ENCODE measurements at places on chromosomes 7 and 10.

DNA sequence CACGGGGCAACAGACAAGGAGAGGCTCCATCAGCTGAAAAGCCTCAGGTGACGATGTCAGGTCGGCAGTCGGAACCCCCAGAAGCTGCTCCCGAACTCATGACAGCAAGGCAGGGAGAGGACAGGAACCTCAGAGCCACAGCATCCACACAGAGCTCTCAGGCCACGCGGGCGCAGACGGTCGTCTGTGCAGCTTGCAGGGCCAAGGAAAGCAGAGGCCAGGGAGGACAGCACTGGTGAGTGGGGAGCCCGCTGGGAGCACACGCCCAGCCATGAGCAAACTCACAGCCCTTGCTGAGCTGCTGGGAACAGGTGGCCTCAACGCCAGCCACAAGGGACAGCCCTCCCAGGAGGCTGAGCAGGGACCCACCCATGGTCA lies 138.9 kb downstream of the MAD1L1 start:
- no peak for ATAC-seq

GRCh38 chr7:85041605-85042216 lies 145.1 kb downstream of the SEMA3D start:
- no peak for ATAC-seq

GRCh38 chr7:46812101-46812675 lies 769.7 kb downstream of the TNS3 start:
- ATAC-seq = no peak

DNA sequence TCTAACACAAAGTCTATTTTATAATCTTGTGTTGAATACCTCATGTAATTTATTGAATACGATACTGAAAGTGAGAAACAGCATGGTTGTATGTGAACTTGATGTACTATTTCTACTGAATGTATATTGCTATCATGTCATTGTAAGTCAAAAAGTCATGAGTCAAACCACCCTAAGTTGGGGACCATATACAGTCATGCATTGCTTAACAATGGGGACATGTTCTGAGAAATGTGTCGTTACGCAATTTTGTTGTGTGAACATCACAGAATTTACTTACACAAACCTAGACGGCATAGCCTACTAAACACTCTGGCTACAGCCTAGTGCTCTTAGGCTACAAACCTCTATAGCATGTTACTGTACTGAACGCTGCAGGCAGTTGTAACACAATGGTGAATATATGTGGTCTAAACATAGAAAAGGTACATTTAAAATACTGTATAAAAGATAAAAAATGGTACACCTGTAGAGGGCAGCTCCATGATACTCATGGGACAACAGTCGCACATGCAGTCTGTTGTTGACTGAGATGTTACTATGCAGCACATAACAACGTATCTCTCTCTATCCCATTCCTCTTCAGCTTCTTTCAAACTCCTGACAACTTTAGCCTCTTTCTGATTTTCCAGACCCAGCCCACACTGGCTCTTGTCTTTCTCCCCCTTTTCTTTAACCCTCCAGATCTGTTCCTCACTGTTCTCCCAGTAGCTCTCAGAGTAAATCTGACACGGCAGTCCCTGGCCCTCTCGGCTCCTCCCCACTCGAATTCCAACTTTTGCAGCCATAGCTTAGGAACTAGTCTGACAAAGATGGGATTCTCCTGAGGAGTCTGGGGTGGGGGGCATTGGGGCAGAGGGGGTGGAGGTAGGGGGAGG lies 90.1 kb downstream of the SNX10 start:
- ATAC-seq = peak; percentile 31

GRCh38 chr10:72659694-72660093 lies 32.2 kb upstream of the MCU start:
- ATAC-seq = no peak

GRCh38 chr7:113120647-113121046 lies 2.3 kb upstream of the SMIM30 start:
- ATAC-seq = no peak

DNA sequence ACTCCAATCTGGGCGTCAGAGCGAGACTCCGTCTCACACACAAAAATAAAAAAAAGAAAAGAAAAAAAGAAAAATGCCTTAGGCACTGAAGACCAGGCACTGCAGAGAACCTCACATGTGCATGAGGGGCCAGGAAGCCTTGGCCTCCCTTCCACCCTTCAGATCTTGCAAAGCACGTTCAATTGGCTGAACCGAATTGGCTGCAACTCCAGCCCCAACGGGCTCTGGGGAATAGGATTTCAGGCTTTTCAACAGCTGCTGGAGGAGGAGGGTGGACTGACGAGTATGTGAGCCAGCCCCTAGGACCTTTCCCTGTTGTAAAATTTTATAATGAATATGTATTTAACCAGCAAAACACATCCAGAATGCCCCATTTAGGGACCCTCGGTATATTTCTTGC lies 16.7 kb downstream of the TMEM120A start:
- ATAC-seq = no peak

GRCh38 chr7:151306374-151306773 lies 35.2 kb upstream of the NUB1 start:
- no peak for ATAC-seq

DNA sequence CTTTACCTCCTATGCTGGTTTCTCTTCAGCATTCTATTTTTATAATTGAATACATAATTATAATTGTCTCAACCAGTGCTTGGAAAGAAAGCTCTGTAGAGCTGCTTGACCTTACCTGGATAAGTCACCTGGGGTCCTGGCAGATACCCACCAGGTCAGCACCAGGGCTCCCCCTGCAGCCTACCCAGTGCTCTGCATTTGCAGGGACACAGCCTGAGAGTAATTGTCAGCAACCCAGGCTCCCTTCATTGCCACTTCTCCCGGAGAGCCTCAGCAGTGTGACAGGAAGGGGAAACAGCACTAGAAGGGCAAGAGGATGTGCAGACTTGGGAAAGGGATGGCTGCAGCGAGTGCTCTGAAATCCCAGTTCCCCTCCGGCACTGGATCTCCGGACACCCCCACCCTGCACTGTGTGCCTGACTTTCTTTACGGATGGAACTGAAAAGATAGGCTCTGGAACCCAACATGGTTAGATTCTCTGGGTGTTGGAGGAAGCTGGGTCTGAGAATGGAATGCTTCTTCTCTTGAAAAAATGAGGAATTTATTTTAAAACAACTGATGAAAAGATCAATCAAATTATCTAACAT lies 11.4 kb upstream of the PAX4 start:
- ATAC-seq = peak; percentile 33

DNA sequence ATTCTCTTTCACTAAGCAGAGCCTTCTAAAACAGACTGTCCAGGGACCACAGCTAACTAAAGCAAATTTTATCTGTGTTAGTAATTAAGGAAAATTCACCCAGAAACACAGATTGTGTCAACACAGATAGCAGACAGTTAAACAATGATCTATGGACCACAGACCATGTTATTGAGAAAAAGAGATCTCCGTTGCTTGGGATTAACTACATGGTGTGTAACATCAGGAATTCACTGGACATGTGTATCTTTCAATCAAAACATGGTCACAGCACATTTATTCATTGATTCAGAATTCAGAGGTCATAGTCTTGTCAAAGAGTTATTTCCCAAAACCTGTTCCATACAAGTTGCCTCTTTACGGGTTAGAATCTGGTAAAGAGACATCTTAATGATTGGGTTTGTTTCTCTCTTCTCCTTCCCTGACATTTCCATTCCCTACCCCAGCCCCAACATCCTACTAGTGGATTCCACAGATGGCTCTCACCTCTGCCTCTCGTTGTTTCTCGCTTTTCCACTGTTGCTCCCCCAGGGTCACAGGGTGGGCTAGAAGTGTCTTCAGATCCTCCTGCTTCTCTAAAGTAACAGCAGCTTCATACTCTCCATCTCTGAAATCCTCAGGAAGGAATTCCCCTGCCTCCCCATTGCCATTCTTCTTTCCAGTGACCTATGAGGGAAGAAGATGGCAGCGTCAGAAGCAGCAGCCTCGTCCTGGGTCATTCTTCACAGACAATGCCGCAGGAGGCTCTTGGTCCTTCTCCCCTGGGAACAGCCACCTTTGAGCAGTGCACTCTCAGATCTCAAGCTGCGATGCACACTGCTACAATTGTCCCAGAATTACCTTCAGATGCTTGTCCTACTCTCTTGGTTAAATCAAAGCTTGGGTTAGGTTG lies 958 bp downstream of the ANKRD1 start:
- no peak for ATAC-seq

- ATAC-seq = no peak
These were observed 1.3 kb downstream of the ZNF503 start for GRCh38 chr10:75400163-75400770.

DNA sequence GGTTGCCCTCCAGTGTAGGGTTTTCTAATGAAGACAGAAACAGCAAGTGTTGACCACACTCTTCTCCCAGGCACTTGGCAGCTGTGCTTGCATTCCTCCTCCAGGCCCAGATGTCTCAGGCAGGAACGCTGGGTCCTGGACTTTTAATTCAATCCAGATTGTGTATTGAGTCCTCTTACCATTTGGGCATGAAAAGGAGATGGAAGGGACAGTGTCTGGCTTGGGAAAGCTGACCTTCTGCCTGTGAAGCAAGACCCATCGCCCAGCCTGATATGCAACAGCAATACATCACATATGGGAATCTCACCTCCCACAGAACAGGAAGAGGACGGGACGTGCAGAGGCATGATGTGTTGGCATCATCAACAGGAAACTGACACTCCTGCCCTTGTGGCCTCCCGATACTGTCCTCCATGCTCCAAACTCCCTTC lies 174.4 kb upstream of the LYZL2 start:
- no peak for ATAC-seq

- ATAC-seq = no peak
These were observed 26.1 kb downstream of the CALML3 start for GRCh38 chr10:5550621-5551530.

- ATAC-seq = peak; percentile 48
These were observed 31.9 kb downstream of the HEPACAM2 start for GRCh38 chr7:93194386-93194785.

DNA sequence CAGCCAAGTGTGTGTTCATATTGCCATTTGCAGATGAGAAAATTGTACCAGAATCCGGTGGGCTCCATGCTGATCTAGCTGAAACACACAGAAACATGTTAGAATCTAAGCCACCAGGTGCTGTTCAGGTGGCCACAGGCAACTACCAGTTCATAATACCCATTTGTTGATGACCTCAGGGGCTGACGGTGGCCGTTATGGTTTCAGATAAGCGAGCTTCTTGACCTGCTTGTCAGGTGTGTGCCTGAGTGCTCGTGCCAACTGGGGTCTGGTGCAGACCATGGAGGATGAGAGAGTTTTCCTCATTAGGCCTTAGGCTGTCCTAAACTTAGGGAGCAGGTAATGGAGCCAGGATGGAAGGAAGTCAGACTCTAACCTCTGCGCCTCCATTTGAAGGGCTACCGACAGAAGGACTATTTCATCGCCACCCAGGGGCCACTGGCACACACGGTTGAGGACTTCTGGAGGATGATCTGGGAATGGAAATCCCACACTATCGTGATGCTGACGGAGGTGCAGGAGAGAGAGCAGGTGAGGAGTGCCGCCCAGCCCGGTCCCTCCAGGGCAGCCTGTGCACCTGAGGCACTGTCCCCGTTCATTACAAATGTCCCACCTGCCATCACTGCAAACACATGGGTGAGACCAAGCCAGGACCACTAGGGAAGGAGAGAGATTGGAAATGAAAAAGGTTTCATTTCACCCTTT lies 53.1 kb downstream of the MKI67 start:
- no peak for ATAC-seq

DNA sequence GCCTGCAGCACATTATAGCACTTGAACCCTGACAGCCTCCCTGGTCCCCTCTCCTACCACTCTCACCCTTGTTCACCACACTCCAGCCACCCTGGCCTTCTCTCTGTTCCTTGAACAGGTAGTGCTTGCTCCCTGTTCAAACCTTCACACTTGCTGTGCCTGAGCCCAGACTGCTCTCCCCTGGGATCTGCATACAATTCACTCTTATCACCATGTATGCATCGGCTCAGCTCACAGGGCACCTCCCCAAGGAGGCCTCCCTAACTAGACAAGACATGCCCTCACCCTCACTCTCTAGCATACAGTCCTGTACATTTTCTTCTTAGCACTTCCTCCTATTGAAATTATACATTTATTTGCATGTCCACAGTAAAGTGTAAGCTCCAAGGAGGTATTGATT lies 59.3 kb downstream of the FAM13C start:
- ATAC-seq = no peak

DNA sequence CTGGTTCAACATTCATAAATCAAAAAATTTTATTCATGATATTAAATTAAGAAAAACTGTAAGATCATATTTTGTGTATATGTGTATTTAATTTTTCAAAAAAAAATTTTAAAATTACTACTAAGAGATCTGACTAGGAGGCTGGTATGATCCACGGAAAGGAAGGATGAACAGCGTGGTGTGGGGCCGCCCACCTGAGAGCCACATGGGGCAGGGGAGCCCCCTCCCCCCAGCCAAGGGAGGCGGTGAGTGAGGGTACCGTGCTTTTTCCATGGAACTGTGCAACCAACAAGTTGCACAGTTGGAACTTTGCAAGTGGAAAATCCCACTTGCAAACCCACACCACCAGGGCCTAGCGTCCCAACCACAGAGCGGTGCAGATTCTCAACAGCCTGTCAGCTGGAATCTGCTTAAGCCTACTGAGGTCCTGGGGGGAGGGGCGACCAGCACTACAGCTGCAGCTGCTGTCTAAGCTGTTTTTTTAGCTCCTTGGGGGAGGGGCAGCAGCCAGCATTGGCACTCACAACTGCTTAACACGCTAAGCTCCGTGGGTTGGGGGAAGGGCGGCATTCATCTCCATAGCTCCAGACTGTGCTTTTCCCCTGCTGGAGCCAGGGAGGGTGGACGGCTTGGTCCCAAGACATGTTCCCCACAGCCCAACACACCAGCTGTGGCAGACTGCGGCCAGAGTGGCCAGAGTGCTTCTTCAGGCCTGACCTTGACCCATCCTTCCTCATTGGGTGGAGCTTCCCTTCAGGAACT lies 94.2 kb upstream of the IGFBP3 start:
- no peak for ATAC-seq

DNA sequence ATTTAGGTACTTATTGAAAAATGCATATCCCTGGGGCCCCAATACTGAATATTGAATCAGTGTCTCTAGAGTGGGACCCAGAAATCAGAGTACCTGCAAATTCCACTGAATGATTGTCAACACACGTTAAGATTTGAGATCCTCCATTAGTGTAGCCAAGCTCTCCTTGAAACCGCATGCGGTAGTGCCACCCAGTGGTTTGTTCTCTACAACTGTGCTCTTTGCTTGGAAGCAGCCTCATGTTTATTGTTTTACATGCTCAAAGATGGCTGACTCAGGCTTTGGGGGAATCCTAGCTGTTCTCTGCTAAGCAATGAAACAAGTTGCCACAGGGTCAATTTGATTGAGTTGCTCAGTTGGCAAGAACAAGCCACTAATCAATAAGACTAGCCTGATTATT lies 340.2 kb upstream of the CELF2 start:
- no peak for ATAC-seq
